ENCODE measurements at places on chromosomes 16 and 17. TPM values are rescaled to one million over a fixed set of nuclear protein-coding genes. Genes with fewer than 3 reads are reported as not detected.

KCNH6 gene
- not detected for total RNA-seq

CD300A gene
- not detected for total RNA-seq

SOST gene
- not detected for total RNA-seq

CD300E gene
- not detected for total RNA-seq

RGS11 gene
- 9.5 TPM for total RNA-seq

C16orf86 gene
- total RNA-seq, result 2.8 TPM

MPV17L gene
- 1.3 TPM for total RNA-seq

IL21R gene
- 0.34 TPM for total RNA-seq

CACNG4 gene
- total RNA-seq, result 5.6 TPM

All from osteocyte (in vitro differentiated cells).